Esophagus muscularis mucosa (tissue), 4 donors: ENCODE measurements at places on chromosomes 6 and 20. TPM values are rescaled to one million over a fixed set of nuclear protein-coding genes. Genes with fewer than 3 reads are reported as not detected.

- no peaks in the 10 kb centered on the region for H3K27me3 ChIP-seq
- no peak overlapping the region for H3K4me3 ChIP-seq
Measured at GRCh38 chr6:16670617-16671051, 90.6 kb downstream of the ATXN1 start.

DNA sequence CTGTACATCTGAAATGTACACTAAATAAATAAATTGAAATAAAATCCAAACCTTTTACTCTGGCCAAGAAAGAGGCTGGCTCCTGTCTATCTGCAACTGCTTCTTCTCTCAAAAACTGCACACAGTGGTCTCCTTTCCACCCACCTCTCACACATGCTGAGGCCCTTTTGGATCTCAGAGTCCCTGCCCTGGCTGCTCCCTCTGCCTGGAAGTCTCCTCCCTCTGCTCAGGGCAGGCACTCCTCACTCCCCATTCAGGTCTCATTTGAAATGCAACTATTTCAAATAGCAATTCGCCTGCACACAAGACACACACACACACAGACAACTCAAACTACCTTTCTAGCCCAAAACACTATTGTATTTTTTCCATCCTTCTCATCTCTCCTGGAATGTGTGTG, 348.8 kb downstream of the PKHD1 start:
- no peaks in the 10 kb centered on the region for H3K4me1 ChIP-seq
- H3K27me3 ChIP-seq, result no peaks in the 10 kb centered on the region
- no peak overlapping the region for H3K27ac ChIP-seq

Gene CLPSL2
- not detected for total RNA-seq

Gene HEY2
- total RNA-seq, result 3.1 TPM

Gene SPATA25
- 4.6 TPM for total RNA-seq
